ENCODE measurements at places on chromosomes 7 and 10.

- no peak for DNase-seq
Observed at GRCh38 chr10:62244088-62244487, 24.6 kb downstream of the RTKN2 start.

GRCh38 chr7:1966631-1967200 is 266.0 kb downstream of the MAD1L1 start:
- DNase-seq, result no peak

- no peak for DNase-seq
Observed at GRCh38 chr10:77533146-77533886, 104.3 kb downstream of the KCNMA1 start.

GRCh38 chr7:35694161-35694783 is 663 bp downstream of the HERPUD2 start:
- DNase-seq, result no peak

GRCh38 chr10:87589645-87590051 is 70.0 kb upstream of the PAPSS2 start:
- no peak for DNase-seq

DNA sequence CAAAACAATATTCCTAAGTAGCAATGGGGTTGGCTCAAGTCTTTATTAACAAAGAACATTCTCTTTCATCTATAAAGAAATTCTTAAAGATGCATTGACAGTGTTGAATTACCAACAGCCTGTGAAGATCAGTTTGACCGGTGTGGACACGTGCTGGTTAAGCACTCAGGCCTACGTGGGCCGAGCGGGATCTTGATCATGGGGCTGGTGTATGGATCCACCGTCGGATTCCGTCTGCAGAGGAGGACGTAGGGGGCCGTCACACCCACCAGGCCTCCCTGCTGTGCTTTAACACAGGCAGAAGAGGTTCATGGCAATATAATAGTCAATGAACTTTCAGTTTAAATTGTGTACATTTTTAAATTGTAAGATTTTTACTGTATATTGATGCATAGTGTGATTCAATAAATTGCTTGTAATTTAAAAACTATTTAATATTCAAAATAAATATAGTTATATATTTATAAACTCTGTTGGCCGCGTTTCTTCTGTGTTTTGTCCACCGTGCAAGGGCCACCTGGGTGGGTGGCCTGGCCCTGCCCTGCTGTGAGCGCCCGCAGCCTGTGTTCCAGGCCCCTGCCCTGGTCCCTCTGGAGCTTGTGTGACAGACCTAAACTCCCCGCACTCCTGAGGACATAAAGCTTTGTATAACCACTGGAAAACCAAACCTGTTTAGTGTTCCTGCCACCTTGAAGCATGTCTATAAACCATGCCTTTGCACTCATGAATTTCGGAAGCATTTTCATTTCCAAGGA is 1.9 kb upstream of the BHLHA15 start:
- no peak for DNase-seq

- DNase-seq, result no peak
Observed at GRCh38 chr10:44259090-44259874, 125.6 kb downstream of the CXCL12 start.

- no peak for DNase-seq
Observed at GRCh38 chr7:128206747-128207500, 34.2 kb upstream of the LEP start.

DNA sequence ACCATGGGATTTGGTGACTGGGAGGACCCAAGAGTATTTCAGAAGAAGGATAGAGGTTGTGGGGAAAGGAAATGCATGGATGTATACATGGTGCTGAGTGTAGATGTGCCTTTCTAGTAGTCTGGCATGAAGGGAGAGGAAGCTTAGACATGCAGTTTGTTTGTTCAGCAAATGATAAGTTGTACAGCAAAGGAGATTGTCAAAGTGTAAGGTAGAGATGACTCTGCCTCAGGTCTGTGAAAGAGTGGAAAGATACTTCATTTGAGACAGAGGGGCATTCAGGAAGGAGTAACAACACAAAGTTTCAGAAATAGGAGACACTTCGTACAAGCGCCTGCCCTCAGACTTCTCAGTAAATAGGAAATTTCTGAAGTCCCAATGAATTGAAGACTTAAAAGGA is 152.3 kb downstream of the CELF2 start:
- DNase-seq, result no peak

- no peak for DNase-seq
Observed at GRCh38 chr7:108653526-108653925, 83.9 kb downstream of the DNAJB9 start.

DNA sequence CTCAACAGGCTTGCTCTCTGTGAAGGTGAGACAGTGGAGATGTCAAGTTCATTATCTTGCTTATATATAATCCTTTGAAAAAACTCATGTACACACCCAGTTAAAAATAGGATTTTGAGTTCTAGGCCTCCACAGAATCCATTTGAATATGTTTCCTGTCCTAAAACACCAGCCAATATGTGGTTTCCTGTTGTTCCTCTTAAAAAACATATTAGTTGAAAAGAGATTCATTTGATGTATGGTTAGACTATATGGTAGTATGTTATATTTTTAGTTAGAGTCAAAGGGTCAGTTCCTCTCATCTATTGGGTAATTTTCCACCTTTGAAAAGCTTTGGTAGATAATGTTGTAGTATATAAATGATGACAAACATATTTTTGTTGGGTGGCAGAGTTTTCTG is 16.0 kb downstream of the PPP1R9A start:
- no peak for DNase-seq

DNA sequence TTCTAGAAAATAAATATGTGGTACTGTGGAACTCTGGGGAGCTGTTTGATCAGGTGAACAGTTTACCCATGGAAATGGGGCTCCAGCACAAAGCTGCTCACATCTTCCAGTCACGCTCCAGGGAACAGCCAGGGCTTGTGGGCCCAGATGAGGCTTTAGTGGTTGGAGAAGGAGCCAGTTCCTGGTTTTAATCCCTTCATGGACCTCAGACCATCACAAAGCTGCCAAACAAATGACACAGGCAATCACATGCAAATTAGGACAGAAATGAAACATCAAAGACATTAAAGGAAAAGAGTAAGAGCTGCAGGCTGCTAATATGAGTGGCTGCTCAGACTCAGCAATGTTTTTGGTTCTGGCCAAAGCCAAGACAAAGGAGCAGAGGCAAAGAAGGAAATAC is 2.2 kb upstream of the ATP6V0E2 start:
- DNase-seq, result peak; percentile 54

DNA sequence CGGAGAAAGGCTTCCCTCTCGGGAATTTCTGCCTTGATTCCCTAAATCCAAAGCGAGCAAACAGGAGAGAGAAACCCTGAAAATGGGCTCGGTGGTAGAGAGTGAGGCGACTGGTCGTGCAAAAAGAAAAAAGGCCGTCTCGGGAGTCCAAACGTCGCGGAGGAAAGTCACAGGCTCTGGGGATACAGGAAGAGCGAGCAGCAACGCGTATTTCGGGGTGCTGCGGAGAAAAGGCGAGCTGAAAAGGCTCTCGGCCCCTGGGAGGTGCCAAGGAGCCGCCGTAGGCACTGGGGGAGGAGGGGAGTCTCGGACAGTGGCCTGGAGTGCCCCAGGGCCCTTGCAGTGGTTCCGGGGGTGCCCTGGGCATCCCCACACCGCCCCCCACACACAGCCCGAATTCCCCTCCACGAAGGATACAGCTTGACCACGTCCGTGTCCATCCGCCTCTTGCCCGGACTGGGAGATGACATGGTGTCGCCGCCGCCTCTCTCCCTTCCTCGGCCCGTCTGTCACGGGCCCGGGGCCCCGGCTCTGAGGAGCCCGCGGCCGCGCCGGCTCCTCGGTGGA is 591 bp downstream of the UBE2H start:
- peak; percentile 69 for DNase-seq

DNA sequence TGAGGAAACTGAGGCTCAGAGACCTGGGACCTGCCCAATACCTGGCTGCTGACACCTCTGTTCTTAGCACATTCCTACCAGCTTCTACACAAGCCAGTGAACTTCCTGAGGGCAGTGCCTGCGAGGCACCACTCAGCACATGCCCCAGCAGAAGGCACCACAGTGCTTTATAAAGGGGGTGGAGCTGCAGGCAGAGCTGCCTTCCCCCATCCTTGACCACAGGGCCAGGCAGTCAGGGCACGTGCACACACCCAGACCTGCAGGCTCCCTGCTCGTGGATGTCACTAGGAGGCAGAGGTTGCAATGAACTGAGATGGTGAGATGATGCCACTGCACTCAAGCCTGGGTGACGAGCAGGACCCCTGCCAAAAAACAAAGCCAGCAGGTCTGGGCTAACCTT is 39.2 kb upstream of the TUBB8 start:
- no peak for DNase-seq

DNA sequence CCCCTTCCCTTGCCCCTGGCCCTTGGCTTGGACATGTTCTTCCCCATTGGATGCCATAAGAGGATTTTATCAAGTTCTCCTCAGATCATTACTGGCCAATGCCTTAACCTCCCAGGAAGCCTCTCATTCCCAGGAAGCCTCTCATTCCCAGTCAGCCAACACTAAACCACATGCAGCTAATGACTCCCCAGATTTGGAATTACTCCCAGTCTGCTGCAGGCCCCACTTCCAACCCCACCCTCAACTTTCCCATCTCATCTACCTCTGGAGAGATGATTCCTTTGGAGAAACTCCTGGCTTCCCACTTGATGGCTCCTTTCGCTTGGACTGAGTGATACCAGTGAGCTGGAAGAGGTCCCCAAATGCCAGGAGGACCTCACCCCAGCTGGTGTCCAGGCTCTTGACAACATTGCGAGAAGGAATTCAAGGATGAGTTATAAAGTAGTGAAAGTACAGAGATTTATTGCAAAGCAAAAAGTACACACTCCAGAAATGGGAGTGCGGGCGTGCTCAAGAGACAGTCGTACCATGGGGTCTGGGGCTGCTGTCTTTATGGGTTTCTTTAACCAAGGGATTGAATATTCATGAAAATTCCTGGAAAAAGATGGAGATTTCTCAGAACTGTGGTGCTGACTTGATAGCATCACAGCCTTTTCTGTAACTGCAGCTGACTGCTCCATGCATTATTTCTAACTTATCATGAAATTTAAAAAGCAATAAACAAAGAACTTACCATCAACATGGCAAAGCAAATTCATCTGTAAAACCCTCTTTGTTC is 117.2 kb upstream of the ADCY1 start:
- DNase-seq, result no peak

- DNase-seq, result peak; percentile 22
Observed at GRCh38 chr10:63977329-63977923, 456.2 kb downstream of the REEP3 start.

DNA sequence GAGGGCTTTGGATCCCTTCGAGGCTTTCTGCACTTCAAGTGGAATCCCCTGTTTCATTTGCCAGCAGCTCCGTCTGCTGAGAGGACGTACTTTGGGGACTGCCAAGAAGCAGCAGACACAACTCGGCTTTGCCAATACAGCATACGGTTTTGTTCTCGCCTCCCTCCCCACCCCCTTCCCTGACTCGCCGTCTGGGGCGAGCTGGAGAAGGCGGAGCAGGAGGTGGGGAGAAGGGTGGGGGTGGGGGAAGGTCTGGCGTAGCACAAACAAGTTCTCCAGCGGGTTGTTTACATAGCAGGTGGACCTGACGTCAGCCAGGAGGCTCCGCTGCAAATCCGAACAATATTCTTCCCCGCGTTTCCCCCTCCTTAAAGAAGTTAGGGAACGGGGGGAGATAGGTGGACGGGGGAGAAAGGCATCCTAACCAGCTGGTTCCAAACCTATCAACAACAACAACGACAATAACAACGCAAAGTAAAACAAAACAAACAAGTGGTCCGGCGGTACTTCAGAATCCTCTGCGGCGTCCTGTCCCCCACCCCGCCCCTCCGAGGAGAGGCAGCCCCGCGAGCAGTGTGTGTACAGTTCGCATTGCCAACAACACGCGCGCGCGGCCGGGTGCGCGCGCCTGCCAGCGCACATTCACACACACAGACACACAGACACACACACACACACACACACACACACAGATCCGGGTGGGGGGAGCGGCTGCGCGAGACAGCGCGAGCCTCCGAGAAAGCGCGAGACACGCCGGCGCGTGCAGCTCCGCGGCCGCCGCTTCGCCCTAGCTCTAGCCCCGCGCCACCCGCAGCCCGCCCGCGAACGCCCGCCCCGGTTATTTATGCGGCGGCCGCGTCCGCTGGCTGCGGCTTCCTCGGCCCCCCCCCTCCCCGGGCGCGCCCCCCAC is 167.0 kb upstream of the PPP1R3A start:
- peak; percentile 95 for DNase-seq

GRCh38 chr7:50185208-50185607 is 92.2 kb upstream of the ZPBP start:
- no peak for DNase-seq

GRCh38 chr7:33509206-33509605 is 379.8 kb downstream of the BBS9 start:
- no peak for DNase-seq

DNA sequence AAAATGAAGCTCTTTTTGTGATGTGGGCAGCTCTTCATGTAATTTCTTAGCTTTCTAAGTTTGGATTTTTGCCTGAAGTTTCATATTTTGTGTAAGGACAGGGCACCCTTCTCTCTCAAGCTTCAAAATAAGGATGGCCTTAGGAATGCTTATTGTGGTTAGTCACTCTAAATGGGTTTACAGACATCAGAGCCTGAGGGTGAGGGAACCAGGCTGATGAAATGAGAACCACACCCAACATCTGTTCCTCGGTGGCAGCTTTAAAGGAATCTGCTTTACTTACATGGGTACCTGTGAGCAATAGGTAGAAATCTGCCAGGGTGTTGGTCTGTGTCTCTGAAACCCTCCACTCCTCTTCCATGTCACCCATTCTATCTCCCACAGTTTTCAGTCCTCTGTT is 174.3 kb downstream of the EMX2 start:
- no peak for DNase-seq

GRCh38 chr7:124188576-124188975 is 155.7 kb upstream of the TMEM229A start:
- DNase-seq, result no peak

GRCh38 chr7:6023974-6024435 is 7.2 kb upstream of the ANKRD61 start:
- no peak for DNase-seq

- DNase-seq, result no peak
Observed at GRCh38 chr10:90925079-90926029, 4.5 kb upstream of the ANKRD1 start.

DNA sequence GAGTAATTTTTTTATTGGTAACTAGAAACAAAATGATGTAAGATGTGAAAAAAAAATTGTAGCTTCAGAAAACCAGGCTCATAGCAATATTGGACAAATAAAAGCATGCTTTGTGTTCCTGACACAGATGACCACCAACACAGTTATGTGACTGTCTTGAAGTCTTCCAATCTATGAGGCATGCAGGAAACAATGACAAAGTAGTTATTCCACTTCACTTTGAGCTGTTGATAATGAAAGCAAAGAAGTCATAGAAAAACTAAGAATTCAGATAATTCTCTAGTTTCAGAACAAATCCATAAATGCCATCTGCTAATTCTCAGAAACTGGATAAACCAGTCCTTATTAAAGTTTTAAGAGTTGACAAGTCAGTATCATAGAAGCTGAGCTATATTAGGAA is 378.4 kb upstream of the SEMA3D start:
- DNase-seq, result no peak

Measured in brain (organoid and tissue), 16 donors.